ENCODE measurements at places on chromosomes 12 and 14.

GRCh38 chr12:111677186-111677585, 8.6 kb downstream of the BRAP start:
- no peak for DNase-seq

GRCh38 chr12:105018776-105019175, 32.7 kb downstream of the NOPCHAP1 start:
- peak; percentile 65 for DNase-seq

DNA sequence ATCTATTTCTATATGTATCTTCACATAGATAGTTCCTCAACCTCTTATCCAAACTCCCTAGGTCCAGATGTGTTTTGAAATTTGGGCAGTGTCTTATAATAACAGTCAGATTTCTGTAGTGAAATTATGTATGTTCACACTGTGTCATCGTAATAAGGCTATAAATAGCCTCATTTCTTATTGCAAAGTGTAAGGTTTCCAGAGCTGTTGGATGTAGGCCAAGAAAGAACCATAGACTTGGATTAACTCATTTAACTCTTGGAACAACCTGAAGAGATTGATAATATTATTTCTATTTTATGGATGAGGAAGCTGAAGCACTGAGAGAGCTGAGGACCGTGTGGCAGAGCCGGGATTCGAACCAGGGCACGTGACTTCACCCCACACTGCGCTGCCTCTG, 49.0 kb upstream of the PIWIL1 start:
- no peak for DNase-seq

GRCh38 chr14:40911141-40911540, 695.5 kb upstream of the LRFN5 start:
- DNase-seq = no peak

DNA sequence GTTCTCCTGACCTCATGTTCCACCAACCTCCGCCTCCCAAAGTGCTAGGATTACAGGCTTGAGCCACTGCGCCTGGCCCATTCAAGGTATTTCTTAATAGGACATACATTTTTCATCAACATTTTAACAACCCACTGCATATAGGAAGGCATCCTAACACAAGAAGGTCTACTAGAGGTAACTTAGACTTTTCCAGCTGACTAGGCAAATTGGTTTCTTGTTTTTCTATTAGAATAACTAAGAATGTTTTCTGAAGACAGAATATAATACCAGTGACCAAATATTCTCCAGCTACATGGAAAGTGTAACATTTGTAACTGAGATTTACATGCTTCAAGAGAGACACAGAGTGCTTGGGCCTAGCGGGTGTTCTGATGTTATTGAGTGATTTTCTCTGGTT, 14.2 kb upstream of the PRB4 start:
- DNase-seq = no peak

DNA sequence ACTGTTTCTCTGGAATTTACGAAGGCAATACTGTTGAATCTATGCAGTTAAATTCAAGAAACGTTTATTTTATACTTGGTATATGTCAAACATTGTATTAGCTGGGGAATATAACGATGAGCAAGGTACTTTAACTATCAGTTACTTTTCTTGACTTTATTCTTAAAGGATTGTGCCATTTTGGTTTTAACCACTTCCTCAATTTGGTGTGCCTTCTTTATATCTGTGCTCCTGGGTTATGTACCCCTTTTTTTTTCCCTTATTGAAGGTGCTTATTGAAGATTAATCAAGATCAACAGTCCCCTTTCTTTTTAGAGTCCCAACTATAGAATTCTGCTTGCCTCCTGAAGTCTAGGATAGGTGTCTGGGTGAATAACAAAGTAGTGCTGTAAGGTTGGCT, 5.8 kb downstream of the RAB21 start:
- DNase-seq = no peak

GRCh38 chr14:95192311-95192710, 35.0 kb upstream of the DICER1 start:
- no peak for DNase-seq

DNA sequence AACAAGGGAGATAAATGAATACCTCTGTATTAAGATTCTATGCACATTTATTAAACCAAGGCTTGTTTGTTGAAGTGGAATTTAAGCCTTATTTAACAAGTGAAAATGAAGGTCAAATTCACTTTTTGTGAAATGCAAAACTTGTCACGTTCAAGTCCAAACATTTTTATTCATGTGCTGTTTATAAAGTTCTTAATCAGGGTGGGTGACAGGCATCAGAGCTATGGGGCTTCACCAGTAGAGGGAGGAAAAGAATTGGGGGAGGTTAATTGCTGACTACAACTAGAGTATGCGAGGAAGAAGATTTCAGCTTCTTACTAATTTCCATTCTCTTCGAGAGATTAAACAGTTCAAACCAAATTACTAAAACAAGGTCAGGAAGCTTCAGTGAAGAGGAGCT, 9.7 kb downstream of the MOK start:
- DNase-seq = no peak

GRCh38 chr12:22821985-22822384, 197.0 kb downstream of the ETNK1 start:
- DNase-seq = no peak

DNA sequence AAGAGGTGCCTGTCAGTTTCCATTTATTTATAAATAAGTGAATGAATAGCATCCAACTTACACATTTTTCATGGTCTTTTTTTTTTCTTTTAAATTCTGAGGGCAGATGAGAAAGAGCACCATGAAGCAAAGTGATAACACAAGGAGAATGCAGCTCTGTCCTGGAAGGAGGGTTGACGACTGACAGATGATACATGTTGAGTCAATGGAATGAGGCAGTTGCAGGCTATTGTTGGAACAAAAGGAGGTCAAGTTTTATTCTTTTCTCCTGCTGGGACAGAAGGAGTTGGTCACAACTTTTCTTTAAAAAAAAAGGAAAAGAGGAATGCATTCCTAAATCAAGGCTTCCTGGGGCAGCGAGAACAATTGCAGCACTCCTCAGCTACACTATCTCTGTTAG, 119.9 kb upstream of the PLEKHG7 start:
- no peak for DNase-seq

DNA sequence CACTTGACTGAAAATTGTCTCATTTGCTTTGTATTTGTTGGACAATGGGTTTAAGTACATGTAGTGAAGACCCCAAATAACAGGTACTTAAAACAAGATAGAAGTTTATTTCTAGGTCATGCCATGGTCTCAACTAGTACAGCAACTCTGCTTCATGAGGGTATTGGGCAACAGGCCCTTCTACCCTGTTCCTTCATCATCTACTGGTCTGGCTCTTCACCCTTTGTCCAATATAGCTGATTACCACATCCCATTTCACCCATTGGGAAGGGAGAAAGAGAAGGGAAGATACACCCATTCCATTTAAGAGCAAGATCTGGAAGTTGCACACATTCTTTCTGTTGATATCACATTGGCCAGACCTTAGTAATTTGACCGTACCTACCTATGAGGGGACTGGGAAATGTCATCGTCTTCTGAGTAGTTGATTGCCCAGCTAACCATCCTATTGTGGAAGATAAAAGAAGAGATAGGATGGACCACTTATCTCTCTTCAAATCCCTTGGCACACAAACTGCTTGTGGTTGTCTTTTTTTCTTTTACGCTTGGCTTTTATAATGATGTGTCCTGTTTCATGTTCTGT, 104.6 kb downstream of the DIP2B start:
- DNase-seq = no peak

DNA sequence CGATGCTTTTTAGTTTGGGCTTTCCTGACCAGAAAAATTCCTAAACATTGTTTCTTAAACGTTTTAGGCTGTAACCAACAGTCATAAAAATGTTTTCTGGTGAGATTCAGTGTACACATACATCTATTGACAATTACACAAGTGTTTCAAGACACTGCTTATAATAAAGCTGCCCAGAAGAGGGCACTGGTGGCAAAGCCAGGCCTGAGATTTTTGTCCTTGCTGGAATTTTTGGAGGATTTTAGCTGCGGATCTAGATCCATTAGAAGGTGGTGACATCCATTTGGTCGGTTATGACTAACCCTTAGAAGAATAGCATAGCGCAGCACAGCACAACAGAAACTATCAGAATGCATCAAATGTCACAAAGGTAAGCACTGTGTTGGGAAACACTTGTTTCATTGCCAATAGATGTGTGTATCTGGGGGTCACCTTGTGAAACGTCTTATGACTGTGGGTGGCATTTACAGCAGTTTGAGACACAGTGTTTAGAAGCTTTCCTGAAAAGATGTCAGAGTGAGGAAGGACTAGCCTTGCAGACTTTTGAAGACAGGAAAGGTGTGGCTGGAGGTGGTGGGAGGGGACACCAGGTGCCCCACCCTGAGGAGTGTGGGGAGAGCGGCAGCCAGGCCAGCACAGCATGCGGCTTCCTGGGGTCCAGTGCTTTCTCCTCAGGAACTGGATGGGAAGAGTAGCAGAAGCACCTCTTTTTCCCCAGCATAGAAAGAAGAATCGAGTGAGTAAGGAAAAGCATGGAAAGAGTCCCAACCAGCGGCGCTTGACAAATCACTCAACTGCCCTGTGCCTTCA, 54.7 kb upstream of the FKBP4 start:
- peak; percentile 9 for DNase-seq

DNA sequence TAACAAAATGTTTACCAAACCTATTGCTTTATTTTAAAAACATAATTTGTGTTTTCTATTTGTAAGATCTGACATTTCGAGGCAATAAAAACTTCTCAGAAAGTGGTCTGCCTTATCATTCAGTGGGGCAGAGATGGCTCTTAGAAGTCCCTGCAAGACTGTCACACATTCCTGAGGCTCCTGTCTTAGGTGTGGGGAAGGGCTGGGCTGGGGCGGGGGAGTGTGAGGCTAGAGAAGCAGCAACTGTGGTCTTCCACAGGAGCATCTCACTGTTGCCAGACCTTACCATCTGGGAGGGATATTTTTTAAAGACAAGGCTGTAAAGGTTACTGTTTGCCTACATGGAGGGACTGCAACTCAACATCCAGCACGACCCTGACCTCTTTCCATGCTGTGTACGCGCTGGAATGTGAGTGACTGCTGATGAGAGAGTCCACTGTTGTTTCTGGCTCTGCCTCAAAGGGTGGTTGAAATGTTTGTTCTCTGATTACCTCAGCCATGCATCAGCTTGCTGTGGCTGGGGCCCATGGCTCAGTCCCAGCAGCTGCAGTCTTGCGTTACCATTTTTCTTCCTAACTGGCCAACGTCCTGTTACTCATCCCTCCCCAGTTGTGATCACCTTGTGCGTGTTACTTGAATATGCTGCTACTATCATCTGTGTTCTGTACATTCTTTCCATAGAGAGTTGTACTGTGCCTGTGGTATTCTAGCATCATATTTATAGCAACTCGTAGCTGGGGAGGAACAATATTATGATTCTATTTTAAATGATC, 12.4 kb downstream of the ERG28 start:
- no peak for DNase-seq

- DNase-seq = no peak
Observed at GRCh38 chr12:30999723-31000122, 73.2 kb downstream of the TSPAN11 start.

Data from NCI-H1092 treated with DMSO at 0.1 percent for 48 hours (cell line).